GM23248 (cell line): ENCODE measurements at places on chromosomes 16 and 17.
A peak's percentile ranks its signal among the peaks of the same experiment; 100 is the strongest.

- no peak for DNase-seq
Measured at GRCh38 chr17:17269926-17270773, 10.9 kb downstream of the COPS3 start.

GRCh38 chr17:64502809-64503208 lies 3.3 kb downstream of the DDX5 start:
- peak; percentile 40 for DNase-seq

DNA sequence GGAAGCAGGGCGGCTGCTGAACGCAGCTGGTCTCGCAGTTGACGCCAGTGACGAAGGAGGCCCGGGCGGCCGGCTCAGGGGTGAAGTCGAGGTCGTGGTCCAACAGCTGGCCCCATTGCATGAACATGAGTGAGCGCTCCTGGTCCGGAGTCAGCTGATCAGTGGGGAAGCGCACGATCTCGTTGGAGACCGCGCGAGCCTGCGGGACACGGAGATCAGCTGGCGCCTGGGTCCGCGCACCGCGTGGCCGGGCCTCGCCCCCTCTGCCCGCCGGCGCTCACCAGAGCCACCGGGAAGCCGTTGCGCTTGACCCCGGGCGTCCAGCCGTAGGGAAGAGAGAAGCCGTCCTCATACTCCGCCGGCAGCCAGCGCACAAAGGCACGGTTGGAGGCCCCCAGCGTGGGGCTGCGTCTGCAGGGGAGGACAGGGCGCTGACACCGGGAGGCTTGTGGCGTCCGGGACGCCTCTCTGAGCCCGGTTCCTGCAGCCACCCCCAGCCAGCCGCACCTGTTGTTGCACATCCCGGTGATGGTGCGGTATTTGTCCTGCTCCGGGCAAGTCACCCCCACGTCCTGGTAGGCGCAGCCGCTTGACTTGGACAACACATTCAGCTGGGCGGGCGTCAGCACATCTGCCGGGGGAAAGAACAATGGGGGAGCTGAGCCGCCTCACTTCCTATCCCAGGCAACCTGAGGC lies 1.6 kb downstream of the MPO start:
- peak; percentile 64 for DNase-seq

- DNase-seq: no peak
Measured at GRCh38 chr17:11438673-11439072, 159.6 kb upstream of the DNAH9 start.

DNA sequence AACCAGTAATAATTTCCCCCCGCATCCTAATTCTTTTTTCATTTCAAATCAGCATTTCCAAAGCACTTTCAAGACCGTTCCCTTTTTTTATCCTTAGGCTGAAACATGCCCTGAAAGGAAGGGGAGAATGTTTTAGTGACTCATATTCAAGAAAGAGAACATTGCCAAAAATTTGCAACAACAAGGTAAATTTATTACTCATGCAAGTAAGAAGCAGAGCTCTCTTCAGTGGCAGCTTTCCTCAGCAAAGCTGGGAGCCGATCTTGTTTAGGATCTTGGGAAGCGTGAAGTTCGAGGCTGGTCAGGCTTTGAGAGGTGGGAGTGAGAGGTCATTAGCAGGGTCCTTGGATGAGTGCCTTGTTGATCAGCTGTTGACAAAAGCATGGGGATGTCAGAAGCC lies 129.5 kb downstream of the PRKCA start:
- DNase-seq: peak; percentile 92

- DNase-seq: no peak
Measured at GRCh38 chr17:46719891-46720290, 98.6 kb downstream of the WNT3 start.

DNA sequence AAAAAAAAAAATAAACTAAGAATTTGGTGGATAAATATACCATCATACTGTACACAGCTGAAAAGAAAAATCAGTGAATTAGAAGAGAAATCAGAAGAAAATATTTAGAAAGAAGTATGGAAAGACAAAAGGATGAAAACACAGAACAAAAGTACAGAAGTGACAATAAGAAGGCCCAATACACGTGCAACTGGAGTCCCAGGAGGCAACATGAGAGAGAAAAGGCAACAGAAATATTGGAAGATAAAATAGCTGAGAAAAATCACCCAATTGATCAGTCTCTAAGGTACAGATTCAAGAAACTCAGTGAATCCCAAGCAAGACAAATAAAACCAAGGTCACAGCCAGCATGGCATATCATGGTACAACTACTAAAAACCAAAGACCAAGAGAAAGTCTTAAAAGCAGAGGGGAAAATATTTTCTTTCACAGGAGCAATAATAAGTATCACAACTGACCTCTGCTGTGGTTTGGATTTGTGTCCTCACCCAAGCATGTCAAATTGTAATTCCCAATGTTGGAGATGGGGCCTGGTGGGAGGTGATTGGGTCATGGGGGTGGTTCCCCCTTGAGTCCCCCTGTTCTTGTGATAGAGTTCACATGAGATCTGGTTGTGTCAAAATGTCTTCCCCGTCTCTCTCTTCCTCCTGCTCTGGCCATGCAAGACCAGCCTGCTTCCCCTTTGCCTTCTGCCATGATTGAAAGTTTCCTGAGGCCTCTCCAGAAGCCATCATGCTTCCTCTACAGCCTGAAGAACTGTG lies 20.2 kb upstream of the ENGASE start:
- DNase-seq: no peak

DNA sequence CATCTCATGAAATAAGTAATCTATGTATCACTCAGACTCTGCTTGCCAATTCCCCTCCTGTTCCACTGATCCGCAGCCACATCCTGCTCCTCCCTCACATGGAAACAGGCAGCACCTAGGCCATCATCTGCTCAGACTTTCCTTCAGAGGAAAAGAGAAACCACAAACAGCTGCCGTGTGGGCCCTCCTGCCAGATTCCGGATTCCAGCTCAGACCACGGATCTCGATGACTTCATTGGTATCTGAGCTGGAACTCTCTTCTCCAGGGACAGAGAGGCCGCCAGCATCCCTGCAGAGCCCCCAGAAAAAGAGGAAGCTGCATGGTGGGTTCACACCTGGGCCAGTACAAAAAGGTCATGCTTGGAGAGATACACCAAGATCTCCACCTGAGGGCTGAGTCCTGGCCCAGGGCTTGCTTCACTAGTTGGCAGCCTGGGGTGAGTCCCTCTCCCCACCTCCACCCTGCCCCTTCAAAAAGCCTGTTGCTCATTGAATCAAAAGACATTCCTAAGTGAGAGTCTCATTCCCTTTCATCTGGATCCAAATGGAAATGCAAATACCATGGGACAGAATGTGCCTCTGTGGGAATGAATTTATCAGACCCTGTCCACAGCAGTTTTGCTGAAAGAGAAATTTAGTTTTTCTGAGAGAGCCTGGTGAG lies 47.2 kb downstream of the HOXB1 start:
- DNase-seq: peak; percentile 98

DNA sequence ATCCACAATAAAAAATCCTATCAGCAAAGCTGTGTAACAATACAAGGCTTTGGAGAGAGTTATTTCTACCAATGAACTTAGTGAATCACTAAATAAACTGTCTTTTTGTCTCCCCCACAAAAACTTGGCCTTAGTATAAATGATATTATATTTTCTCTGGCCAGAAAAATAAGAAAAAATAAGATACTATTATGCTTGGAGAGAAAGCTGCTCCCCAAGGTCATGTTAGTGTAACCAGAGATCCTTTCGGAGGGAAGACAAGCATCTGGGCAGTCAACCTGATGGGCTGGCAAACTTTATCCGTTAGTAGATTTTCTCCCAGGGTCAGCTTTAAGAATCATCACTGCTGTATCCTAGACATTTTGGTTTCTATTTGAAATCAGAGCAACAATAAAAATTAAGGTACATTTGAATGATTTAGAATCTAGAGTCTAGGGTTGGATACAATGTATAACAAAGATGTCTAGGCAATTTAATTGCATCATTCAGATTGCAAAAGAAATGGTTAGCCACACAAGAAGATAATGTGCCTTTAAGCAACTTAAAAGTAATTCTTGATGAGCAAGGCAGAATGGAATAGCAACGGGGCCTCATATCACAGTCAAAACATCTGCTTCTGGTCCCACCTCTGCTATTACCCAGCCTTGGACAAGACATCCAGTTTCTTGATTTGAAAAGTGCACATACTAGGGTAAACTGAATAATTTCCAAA lies 280.4 kb downstream of the SLC39A11 start:
- DNase-seq: no peak

DNA sequence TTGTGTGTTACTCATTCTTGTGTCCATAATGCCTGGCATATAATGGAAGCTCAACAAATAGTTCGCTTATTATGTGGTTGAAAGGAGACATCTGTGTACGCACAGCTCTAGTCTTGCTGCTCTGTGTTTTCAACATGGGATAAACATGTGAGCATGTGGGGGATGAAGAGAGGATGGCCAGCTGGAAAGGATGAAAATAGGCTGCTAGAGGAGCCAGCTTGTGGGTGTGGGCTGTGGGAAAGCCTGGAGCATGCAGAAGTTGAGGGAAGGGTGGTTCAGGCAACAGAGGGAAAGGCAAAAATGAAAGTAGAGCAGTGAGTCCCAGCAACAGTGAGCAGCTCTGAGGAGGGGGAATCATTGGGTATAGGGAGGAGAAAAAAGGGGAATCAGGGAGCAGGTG lies 324.6 kb upstream of the CDH11 start:
- DNase-seq: no peak

DNA sequence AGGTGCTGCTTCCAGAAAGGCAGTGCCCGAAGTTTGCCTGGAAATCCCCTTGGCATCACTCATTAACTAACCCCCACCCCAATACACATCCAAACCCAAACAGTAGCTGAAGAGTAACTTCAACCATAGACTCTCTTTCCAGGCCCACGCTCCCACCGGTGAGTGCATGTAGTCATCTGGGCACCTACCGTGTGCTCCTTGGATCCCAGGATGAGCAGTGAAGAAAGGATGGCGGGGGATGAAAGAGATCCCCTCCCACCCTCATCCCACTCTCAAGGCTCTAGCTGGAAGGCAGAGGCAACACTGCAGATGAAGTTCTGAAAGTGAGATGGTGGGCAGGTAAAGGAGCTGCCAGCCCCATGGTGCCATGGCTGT lies 305.0 kb downstream of the SOX9 start:
- DNase-seq: no peak

- no peak for DNase-seq
Measured at GRCh38 chr17:62004388-62004787, 60.7 kb downstream of the MED13 start.
